ENCODE measurements at places on chromosomes 12 and 14.

DNA sequence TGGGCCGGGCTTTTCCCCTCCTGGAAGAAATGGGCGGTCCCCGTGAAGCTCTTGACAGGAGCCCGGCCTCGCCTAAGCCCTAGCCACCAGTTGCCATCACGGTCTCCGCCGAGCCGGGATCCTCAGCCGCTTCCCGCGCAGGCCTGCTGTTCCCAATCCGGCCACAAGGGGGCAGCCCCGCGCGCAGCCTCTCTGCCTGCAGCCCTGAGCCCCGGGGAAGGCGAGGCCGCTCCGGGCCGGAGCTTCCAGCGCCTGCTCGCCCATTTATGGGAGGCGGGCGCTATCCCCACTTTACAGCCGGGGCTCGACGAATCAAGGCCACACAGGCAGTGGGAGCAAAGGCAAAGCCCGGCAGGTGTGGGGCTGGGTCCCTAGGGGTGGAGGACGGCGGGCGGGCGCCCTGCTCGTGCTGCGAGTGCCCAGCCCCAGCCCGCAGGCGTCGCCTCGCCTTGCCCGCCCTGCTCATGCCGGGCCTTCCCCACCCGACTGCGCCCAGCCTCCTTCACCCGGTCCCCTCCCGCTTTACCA lies 61.5 kb downstream of the LGMN start:
- peak; percentile 89 for DNase-seq

DNA sequence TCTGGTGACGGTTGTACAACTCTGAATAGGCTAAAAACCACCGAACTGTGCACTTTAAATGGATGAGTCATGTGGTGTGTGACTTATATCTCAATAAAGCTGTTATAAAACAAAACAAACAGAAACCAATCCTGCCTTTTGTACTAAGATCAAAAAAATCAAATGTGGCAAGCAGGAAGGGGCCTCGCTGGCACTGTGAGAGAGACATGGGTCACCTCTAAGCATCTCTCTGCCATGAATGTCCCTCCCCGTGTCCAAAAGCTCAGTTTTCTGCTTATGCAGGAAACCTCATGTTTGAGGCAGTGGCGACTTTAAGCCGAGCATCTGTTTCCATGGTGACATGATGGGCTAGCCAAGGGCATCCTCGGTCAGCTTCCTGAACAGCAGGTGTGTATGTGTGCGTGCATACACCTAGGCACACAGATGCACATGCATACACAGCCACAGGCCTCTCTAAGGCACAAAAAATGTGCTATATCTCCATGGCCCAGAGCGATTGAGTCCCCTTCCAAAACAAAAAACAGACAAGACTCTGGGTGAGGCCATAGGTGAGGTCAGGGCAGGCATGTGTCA lies 44.4 kb downstream of the ARL6IP4 start:
- no peak for DNase-seq

GRCh38 chr14:24013654-24014514 lies 25.2 kb downstream of the DHRS4L2 start:
- peak; percentile 67 for DNase-seq

DNA sequence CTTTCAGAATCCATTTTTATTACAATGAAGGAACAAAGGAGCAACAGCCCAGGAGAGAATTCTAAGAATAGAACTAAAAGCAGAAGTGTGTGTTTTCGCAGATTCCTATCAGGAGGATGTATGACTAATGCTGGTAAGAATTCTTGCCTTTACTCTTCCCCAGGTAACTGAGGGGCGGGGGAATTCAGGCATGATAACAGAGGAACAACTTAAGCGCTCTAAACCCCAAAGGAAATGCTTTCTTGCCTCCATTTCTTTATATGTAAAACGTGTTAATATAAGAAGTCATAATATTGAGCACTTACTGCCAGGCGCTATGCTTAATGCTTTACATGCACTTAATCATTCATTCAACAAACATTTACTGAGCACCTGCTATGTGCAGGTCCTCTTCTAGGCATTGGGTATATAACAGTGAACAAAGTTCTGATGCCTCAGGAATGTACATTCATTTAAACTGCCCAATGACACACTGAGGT lies 4.5 kb downstream of the HCAR1 start:
- DNase-seq: no peak

GRCh38 chr14:89239023-89239422 lies 178.0 kb downstream of the FOXN3 start:
- no peak for DNase-seq

GRCh38 chr12:101806265-101806664 lies 24.5 kb downstream of the GNPTAB start:
- no peak for DNase-seq

DNA sequence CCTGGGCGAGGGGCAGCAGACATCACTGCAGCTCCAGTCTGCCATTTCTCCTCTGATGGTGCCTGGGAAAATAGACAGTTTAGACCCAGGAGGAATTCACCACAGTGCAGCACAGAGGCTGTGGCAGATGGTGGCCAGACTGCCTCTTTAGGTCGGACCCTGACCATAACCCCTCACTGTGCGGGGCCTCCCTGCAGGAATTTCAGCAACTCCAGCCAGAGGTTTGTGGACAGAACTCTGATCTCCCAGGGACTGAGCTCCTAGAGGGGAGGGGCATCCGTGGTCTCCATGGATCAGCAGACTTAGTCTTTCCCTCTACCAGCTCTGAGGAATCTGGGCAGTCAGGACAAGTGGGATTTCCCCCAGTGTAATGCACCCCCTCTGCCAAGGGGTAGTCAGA lies 106.5 kb downstream of the ZC3H14 start:
- DNase-seq: no peak

DNA sequence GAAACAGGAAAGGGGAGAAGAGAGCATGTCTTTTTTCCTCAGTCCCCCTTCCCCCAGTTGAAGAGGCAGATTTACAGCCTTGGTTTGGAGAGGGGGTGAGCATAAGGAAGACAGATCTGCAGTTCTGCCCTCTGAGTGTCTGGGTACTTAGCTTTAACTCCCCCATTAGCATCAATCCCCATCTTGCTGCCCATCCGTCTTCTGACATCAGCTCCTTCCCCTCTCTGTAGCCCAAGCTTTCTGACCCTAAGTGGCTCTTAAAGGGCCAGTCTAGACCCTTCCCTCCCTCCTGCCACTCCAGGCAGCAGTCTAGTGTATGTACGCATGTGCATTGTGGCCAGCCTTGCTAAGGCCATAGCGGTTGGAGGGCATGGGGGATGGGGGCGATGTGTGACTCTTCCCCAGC lies 7.3 kb downstream of the GPR84 start:
- DNase-seq: no peak

DNA sequence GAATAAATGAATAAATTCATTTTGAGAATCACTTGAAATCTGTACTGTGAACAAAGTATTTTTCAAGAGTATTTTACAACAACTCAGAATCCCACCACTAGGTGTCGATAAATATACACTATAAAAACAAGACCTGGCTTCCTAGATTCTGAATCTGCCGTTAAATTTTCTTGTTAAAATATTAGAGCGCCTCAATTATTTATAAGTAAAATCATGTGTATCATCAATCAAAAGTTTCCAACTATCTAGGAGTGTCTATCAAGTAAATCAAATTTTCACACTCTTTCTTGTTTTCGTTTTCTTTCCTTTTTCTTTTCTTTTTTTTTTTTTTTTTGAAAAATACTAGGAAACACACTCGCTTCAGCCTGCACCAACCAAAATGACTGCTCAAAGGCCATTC lies 179.2 kb upstream of the DCN start:
- DNase-seq: no peak

GRCh38 chr12:55874443-55874842 lies 31.7 kb upstream of the MMP19 start:
- no peak for DNase-seq

DNA sequence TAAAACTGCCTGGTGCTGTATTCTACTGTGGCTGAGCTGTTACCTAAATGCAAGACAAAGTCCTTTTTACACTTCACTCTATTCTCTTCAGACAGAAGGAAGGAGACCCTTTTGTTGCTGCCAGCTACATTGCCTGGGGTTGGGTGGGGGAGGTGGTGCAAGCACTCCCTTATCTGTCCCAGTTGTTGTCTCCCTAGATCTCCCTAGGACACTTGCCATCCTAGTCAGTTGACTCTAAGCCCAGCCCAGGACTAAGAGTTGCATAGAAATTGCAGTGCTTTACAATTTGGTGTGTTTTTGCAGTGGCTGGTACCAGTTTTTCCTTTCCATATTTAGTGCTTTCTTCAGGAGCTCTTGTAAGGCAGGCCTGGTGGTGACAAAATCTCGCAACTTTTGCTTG lies 35.1 kb downstream of the SCYL2 start:
- no peak for DNase-seq

DNA sequence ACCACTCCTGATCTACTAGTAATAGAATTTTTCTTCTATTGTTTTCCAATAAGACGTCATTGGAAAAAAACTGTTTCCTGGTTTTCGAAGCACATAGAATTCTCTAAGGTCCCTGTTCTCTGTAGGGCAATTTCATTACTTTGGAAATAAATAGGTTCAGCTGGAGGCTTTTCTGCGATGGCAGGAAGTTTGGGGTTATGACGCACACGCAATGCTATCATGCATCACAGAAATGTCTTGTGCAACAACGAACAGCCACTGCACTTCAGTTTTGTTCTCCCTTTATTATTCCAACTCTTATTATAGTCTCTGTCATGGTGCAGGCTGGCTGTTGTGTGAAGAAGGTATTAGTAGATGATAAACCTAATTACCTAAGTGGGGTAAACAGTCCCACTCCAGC lies 59.0 kb downstream of the KCNK10 start:
- no peak for DNase-seq

DNA sequence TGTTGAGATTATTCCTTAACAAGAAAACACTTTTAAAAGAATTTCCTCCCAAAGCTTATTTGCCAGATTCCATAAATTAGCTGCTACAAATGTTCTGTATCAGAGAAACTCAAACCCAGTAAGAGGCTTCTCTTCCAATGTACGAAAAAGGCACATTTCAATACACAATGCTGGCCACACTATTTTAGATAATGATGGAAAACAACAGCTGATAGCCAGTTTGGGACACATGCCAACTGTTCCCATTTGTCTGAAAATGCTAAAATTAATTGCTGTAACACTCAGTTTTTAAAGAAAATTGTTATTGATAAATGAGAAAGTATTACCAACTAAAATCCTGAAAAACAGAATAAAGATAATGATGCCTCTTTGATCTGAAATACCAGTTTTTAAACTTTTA lies 4.4 kb downstream of the CFL2 start:
- DNase-seq: no peak

- DNase-seq: no peak
Measured at GRCh38 chr14:73739174-73739898, 25.2 kb upstream of the PNMA1 start.

- no peak for DNase-seq
Measured at GRCh38 chr12:5384015-5384414, 47.9 kb upstream of the NTF3 start.

- no peak for DNase-seq
Measured at GRCh38 chr14:70838076-70838475, 28.8 kb upstream of the MAP3K9 start.

Measured in femur (tissue), 1 donor.